NAMALWA (cell line): ENCODE measurements at places on chromosomes 1 and 21.

DNA sequence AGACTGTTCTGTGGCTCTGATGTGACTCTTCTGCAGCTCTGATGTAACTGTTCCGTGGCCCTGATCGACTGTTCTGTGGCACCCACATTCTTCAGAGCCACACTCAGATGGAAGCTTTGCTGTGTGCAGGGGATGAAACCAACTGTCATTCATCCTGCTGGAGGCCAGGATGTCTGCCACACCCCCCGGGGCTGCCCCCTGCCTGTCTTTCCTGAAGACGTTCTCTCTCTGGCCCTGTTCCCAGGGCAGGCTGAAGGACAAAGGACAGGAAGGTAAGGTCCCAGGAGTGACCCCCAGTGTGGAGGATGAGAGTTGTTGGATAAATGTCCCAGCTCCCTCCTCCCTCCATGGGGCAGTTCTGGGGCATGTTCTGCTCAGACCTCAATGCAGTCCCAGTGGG is 29.4 kb upstream of the UMODL1 start:
- no peak for DNase-seq

GRCh38 chr21:25638660-25639550 is at the start of gene JAM2:
Gene JAM2, plus strand, starts transcription at chr21:25639258. Its CDS starts 564 bp downstream, at chr21:25639822.
- DNase-seq: peak; percentile 33

DNA sequence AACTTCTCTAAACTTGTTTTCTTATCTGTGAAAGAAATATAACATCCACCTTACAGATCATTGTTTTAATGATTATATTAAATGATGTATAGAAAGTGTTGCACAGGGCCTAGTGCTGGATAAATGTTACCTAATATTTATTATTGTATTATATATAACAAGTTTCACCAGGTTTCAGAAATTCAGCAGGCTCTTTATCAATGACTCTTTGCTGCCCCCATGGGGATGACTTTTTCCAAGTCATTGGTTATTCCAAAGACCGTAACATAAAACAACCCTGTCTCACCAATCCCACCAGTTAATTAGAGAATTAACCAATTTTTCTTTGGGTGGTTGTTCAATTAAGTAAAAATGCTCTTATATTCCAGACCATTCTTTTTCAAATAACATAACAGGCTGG is 7.3 kb upstream of the DEDD start:
- DNase-seq: peak; percentile 79

DNA sequence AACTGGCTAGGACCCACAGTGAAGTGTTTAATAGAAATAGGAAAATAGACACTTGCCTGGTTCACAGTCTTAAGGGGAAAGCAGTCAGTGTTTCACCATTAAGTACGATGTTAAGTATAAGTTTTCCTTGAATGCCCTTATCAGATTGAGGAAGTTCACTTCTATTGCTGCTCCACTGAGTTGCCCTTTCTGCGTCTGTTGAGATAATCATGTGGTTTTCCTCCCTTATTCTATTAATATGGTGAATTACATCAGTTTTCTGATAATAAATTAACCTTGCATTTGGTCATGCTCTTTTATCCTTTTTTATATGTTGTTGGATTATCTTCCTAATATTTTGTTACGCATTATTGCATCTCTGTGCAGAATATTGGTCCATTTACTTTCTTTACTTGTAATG is 21.4 kb downstream of the UTS2 start:
- DNase-seq: peak; percentile 26

- DNase-seq: no peak
Measured at GRCh38 chr1:151273924-151274466, 8.1 kb upstream of the ZNF687 start.

DNA sequence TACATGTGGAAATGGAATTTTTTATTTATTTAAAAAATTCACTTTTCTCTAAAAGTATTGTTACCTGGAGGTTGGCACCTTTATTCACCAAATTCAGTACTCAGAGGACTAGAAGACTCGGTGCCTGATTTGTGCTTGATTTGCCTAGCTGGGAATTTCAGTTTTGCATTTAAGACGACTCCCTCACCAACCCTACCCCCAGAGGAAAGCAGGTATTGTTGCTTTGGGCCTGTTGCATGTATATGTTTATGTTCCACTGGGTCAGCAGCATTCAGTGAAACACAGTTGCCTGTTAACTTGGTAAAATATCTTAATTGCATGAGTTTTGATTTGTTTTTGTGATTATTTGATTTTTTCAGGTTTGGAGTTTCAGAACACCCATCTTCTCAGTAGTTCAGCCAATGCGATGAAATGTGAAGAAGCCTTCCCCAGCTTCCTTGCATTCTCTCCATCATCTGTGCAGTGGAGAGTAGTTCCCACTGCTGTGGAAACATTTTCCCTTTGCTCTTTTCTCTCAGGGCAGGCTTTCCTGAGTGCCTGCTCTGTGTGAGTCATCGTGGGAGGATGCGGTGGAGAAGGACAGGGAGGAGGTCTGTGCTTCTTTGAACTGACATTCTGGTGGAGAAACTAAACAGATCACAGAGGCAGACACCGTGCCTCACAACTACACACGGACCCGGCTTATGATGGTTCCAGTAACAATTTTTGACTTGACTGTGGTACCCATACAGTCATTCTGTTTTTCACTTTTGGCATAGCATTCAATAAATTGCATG is 6.4 kb downstream of the ADARB1 start:
- no peak for DNase-seq

- no peak for DNase-seq
Measured at GRCh38 chr1:44832056-44832705, 10.9 kb downstream of the PTCH2 start.

GRCh38 chr21:38567335-38567969 is 69.2 kb upstream of the ERG start:
- DNase-seq: no peak

DNA sequence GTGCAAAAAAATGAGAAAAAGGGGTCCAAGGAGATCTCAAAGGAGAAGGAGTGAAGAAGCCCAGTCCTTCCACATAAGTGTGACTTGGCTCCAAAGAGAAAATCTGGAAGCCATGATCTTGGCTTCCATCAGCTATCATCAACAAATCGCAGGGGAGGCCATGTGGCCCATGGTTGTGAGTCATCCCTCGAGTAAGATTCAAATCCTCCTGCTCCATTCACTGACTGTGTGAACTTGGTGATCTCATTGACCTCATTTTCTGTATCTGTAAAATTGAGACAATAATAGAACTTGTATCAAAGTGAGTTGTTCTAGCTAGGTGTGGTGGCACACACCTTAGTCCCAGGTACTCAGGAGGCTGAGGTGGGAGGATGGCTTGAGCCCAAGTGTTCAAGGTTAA is 79.1 kb upstream of the OLIG2 start:
- no peak for DNase-seq

GRCh38 chr1:24548070-24548469 is 7.8 kb upstream of the NCMAP start:
- DNase-seq: no peak

- DNase-seq: no peak
Measured at GRCh38 chr1:234093741-234094140, 189.3 kb downstream of the SLC35F3 start.

DNA sequence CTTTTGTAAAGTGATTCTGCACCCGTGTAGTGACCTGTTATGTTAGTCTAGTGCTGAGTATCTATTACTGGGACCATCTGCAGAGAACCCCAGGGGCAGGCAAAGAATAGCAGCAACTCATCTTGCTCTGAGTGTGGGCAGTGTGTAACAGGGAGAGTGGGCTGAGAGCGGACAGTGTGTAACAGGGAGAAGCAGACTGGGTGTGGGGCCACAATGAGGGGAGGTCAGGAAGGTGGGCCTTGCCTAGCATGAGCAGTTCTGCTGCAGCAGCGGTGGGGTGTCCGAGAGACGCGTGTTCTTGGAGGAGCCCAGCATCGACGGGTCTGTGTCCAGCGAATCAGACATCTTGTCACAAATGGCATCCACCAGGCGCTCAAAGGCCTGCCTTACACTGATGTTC is 41.2 kb upstream of the NRDC start:
- DNase-seq: no peak

- no peak for DNase-seq
Measured at GRCh38 chr1:17837233-17838030, 82.3 kb downstream of the ACTL8 start.

DNA sequence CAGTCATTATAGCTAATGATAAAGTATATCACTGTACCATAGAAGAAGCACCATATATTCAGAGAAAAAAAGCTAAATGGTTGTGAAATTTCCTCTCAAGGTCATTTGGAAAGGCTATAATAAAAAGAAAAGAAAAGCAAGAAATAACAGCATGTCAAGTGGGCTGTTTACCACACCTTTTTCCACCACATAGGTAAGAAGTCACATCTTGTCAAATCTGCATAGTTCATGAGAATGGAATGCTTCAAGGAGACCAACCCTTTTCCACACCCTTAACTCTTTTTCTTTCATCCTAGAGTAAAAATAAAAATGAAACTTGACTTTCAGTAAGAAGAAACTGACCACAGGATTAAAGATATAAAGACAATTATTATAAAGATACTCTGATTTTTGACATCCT is 91.2 kb downstream of the ATP6V1G3 start:
- no peak for DNase-seq

- DNase-seq: no peak
Measured at GRCh38 chr21:33974513-33975468, 59.2 kb upstream of the ATP5PO start.

GRCh38 chr1:244062156-244062725 is 11.2 kb downstream of the ZBTB18 start:
- DNase-seq: no peak

DNA sequence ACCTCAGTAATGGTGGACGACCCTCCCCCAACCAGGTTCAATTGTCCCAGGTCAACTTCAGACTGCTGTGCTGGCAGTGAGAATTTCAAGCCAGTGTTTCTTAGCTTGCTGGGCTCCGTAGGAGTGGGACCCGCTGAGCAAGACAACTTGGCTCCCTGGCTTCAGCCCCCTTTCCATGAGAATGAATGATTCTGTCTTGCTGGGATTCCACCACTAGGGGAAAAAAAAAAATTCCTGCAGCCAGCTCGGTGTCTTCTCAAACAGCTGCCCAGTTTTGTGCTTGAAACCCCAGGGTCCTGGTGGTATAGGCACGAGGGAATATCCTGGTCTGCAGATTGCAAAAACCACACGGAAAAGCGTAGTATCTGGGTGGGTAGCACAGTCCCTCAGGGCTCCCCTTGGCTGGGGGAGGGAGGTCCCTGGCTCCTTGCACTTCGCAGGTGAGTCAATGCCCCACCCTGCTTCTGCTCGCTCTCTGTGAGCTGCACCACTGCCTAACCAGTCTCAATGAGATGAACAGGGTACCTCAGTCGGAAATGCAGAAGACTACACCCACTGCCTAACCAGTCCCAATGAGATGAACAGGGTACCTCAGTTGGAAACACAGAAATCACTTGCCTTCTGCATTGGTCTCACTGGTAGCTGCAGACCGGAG is 41.5 kb downstream of the GBP6 start:
- DNase-seq: no peak

GRCh38 chr1:179583771-179584320 is 7.8 kb upstream of the TDRD5 start:
- no peak for DNase-seq

GRCh38 chr1:194295685-194296084 is 1109.3 kb upstream of the B3GALT2 start:
- DNase-seq: peak; percentile 75

- DNase-seq: no peak
Measured at GRCh38 chr1:81889166-81889565, 88.4 kb downstream of the ADGRL2 start.

GRCh38 chr1:44030605-44031251 is 534 bp downstream of the SLC6A9 start:
- DNase-seq: peak; percentile 78

GRCh38 chr1:241323514-241324195 is 33.4 kb downstream of the RGS7 start:
- DNase-seq: peak; percentile 11

GRCh38 chr1:91818713-91818975 is 67.3 kb downstream of the TGFBR3 start:
- no peak for DNase-seq

DNA sequence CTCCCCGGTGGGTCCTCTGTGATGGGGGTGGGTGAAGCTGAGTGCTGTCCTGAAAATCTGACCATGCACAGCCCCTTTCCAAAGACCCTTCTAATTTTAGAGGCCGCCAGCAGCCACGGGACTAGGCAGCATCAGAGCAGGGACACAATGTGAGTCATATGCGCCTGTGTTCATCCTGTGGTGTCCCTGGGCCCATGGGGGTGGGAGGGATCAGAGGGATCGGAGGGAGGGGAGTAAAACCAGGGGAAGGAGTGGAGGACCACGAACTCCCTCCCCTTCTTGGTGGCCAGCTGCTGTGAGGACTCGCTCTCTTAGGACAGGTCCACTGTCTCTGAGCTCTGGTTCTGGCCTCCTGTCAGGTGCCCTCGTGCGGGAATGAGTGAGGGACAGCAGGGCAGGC is 61.5 kb downstream of the ADARB1 start:
- no peak for DNase-seq

DNA sequence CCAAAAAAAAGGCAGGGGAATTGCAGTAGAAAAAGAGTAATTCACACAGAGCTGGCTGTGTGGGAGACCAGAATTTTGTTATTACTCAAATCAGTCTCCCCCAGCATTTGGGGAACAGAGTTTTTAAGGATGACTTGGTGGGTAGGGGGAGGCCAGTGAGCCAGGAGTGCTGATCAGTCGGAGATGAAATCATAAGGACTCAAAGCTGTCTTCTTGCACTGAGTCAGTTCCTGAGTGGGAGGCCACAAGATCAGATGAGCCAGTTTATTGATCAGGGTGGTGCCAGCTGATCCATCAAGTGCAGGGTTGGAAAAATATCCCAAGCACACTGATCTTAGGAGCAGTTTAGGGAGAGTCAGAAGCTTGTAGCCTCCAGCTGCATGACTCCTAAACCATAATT is 23.7 kb upstream of the EDARADD start:
- DNase-seq: no peak

DNA sequence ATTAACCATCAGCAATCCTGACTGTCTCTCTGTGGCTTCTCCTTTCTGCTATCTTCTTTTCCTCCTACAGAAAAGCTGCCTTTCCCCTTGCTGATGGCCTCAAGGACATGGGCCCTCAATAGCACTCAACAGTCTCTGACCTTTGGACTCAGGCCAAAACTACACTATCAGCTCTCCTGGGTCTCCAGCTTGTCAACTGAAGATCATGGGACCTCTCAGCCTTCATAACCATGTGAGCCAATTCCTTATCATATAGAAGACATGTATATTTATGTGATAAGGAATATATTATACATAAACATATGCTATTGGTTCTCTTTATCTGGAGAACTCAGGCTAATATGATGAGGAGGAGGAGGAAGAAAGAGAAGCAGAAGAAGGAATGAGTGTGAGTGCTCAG is 91.8 kb upstream of the GJB5 start:
- no peak for DNase-seq

GRCh38 chr21:45922648-45923047 is 58.9 kb upstream of the COL6A1 start:
- no peak for DNase-seq

DNA sequence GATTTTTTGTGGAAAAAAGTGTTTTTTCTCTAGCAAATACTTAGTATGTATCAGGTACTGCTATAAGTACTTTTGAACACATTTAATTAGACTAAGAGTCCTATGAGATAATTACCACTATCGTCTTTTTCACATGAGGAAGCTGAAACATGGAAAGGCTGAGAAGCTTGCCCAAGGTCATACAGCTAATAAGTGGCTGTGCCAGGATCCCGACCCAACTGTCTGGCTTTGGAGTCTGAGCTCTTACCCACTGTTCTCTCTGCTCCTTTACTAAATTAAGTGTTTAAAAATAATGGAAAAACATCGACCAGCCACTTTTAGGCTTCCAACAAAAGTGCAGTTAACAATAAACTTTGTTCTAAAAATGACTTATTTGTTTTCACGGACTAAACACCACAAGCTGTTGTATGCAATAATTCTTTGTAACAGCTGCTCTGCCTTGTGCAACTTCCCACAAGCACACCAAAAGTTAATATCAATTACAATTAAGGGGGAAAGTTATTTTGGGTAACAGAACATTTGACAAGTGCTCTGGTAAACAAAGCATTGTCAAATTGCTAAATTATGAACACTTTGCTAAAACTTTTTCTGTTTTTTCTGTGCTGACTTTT is 75.7 kb downstream of the CRB1 start:
- DNase-seq: no peak
